ENCODE measurements at places on chromosomes 7 and 10.

DNA sequence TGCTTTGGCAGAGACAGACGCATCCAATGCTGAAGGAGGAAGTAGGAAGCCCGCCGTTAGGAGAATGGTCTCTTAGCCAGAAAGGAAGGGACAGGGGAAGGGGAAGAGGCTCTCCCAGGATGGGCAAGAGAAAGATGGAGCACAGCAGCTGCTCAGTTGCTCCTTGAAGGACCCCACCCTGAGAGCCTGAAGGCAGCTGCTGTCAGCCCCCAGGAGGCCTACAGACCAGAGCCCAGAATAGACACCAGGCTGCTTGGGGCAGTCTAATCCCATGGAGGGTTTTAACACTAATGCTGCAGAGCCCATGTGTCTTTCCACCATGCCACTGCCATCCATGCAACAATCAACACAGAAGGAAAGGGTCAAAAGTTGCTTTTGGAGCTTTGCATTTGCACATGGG lies 3.5 kb upstream of the C7orf33 start:
- DNase-seq = peak; percentile 2

DNA sequence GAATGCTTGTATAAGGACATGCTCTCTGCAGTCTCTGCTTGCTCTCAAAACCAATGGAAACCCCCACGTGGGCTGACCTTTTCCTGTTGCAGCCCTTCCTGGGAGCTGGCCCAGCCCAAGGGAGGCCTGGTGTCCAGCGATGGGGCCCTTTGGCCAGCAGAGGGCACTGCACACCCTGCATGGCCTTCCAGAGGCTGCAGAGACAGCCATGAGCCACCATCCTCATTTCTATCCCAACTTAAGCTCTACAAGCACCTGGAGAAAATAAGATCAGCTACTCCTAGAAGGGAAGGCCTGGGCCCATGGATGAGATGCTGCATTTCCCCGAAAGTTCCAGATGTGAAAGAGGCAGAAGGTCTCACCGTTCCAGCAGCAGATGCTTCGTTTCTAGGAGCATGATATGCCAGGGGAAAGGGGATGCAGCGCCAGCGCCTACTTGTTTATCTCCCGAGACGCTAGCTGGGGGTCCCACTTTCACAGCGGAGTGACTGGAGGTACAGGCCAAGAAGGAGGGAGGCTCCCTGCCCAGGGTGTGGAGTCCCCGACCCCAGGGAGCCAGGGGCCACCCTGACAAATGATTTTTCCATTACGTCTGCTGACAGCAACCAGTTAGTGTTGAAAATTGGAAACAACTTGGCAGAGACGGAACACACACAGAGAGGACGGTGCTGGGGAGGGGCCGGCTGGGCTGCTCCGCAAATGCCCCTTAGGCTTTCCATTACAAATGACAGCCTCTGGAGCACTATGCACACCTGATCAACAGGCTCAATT lies 106.4 kb downstream of the ZRANB1 start:
- DNase-seq = peak; percentile 53

DNA sequence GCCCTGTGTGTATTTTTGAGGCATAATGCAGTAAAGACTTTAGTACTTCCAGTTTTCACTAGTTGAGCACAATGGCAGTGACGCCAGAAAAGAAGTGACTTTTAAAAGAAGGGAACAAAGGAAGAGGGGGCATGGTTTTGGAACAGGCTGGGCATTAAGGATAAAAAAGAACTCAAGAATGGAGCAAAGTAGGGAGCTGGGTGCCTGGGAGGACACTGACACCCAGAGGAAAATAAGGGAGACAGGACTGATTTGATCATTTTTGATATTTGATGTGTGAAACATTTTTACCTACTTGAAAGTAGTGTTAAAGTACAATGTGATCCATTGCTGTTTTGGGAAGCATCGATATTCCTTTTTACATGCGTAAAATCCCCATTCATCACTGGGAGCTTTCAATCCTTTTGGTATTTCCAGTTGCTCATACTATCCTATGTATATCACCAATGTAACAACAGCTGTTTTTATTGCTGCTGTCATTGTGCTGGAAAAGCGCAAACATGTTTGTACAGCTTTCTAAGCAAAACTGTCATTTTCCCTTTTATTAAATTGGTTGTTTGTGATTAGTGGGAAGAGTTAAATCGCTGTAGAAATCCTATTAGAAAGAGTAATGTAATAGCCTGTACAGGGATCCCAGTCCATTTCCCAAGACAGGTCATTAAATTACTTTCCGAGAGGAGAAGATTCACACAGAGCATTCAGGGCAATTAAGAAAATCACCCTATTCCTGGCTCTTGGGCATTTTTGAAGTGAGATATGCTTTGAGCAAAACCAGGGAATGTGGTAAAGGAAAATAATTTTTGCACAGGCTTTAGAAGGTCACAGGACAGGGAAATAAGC lies 85.2 kb downstream of the ADAM12 start:
- no peak for DNase-seq

DNA sequence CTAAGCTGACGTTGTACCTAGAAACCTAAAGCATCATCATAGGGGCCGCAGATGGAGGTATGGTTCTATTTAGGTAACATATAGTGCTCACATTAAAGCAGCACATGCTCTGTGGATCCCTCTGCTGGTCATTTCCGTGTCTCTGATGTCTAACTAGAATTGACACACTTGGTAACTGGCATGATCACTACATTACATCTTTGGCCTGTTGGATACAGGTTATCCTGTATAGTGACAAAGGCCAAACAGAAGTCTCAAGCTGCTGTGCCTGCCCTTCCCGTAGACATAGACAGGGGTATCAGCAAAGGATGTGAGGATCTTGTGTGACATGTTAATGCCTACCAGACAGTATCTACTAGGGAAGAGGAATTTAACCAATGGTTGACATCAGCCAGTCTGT lies 51.2 kb downstream of the KIF5B start:
- peak; percentile 59 for DNase-seq

GRCh38 chr7:157547102-157547501 lies 210.3 kb downstream of the DNAJB6 start:
- no peak for DNase-seq

DNA sequence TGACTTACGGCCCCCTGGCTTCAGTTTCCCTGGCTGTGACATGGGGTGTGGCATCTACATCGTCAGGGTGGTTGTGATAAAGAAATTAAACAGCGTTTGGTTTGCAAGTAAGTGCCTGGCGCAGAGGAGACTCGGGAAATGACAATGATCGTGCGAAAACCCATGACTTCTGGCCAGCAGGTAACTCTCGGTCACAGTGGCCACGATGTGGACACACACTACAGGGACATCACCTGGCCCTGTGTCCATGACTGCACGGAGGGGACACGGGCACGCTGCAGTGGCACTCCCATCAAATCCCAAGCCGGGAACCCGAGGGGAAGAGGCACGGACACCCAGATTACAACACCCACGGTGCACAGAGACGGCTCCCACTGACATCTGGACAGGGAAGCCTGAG lies 28.7 kb downstream of the PAPOLB start:
- no peak for DNase-seq

DNA sequence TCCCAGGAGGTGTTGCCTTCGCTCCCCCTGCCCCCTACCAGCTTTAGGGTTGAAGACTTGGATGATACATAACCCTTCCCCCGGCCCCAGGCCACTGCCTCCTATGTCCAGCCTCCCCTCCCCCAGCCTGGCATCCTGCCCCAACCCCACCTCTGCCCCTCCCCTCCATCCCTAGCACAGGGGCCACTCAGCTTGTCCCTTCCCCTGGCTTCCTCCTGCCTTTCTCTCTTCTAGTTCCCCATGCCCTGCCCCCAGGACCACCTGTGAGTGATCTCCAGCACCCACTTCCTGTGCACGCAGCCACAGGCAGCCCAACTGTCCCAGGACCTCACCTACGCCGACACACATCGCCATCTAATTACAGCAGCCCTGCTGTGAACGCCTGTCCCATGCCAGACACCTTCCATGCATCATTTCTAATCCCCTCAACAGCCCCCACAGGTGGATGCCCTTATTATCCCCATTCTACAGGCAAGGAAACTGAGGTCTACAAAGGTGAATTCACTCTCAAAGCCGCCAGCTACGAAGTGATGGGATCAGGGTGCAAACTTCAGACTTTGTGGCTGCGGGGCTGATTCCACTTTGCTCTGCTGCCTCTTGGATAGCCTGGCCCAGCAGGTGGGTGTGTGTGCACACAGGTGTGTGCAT lies 82.4 kb upstream of the CHST15 start:
- DNase-seq = no peak

DNA sequence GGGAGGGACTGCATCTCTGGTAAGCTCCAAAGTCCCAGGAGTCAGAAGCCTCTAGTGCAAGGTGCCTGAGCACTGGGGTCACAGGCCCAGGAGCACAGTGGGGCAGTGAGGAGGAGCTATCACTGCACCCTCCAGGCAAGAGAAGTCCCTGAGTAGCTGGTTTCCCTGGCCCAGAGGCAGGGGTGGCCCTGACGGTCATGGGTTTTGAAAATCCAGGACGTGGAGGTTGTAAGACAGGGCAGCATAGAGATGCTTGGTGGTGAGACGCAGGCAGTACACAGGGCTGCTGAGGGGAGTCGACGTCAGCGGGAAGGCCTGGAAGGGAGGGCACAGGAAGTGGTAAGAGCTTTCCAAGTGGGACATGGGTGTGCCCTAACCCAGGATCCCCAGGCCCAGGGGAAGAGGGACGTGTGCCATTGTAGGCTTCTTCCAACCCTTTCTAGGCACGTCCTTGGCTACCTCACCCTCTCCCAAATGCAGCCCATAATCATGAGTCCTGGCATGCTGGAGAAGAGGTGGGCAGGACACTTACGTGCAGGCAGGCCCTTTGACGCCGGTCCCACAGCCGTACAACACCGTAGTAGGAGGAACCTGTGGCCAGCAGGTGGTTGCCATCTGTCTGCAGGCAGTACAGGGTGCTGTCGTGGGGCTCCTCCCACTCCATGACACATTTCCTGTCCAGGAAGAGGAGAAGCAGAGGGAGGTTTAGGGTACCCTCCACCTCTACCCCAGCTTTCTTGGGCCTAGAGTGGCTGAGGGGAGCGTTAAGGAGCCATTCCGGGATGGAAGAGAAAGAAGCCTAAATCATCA lies 23.2 kb downstream of the DPCD start:
- no peak for DNase-seq

DNA sequence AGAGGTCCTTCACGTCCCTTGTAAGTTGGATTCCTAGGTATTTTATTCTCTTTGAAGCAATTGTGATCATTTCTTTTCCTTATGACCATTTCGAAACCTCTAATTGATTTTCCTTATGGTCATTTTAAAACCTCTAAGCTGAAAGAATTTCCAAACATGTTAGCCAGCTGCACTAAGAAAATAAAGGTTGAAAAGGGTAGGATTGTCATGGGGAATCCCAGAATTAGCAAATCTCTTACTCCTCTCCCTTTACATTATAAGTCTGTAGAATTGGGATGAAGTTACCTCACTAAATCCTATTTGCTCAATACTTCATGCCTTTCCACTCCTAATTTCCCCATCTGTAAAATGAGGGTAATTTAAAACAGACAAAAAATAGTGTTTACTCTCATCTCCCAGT lies 79.5 kb downstream of the FAM185A start:
- DNase-seq = no peak

DNA sequence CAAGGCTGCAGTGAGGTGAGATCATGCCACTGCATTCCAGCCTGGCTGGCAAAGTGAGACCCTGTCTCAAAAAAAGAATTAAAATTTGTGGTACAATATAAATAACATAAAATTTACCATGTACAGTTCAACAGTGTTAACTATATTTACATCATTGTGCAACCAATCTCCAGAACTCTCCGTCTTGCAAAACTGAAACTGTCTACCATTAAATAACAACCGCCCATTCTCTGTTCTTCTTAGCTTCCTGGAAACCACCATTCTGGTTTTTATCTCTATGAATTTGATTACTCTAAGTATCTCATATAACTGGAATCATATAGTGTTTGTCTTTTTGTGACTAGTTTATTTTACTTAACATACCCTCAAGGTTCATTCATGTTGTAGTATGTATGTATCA lies 167.6 kb downstream of the AUTS2 start:
- DNase-seq = no peak

GRCh38 chr10:78762086-78762630 lies 306.6 kb upstream of the ZMIZ1 start:
- no peak for DNase-seq

GRCh38 chr7:135247746-135248471 lies 14.3 kb downstream of the STRA8 start:
- DNase-seq = no peak

GRCh38 chr10:27020243-27020642 lies 80.1 kb downstream of the ANKRD26 start:
- DNase-seq = no peak

GRCh38 chr7:151695951-151696541 lies 176.4 kb upstream of the RHEB start:
- no peak for DNase-seq

Measured in MM.1S (cell line).